T-helper 17 cell (primary cell): ENCODE measurements at places on chromosomes 4 and X. TPM values are rescaled to one million over a fixed set of nuclear protein-coding genes. Genes with fewer than 3 reads are reported as not detected.

Gene SHROOM3
- total RNA-seq: not detected

Gene FGF5
- 0.05 TPM for total RNA-seq

Gene CTAG2
- total RNA-seq: not detected

DNA sequence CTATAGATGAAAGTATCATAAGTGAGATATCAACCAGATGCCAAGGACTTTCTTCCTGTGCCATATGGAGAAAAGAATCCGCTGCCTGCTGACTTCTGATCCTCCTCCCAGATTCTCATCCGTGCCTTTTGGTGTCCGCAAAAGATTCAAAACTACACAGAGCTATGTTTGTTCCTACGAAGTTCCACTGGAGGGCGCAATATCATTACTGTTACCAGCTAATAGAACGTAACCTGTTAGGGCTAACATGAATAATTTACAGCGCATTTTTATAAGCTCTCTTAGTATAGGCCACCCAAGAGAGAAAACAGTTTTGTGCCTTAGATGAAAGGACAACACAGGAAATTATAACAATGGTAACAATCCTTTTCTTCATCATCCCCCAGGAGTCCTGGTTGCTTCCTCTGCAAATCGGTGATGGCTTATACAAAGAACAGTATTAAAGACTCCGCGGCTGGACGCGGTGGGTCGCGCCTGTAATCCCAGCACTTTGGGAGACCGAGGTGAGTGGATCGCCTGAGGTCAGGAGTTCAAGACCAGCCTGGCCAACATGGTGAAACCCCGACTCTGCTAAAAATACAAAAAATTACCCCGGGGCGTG lies 22.8 kb upstream of the CENPVL3 start:
- H3K4me1 ChIP-seq: no peaks in the 10 kb centered on the region
- H3K27ac ChIP-seq: no peak overlapping the region
- H3K36me3 ChIP-seq: no peaks in the 10 kb centered on the region
- peaks cover 20% of the 10 kb centered on the region for H3K27me3 ChIP-seq
- H3K4me3 ChIP-seq: no peak overlapping the region

- no peaks in the 10 kb centered on the region for H3K36me3 ChIP-seq
- peaks cover 3% of the 10 kb centered on the region for H3K4me1 ChIP-seq
- H3K27ac ChIP-seq: no peak overlapping the region
- DNase-seq: no peak
Measured at GRCh38 chrX:154026136-154027021, 6.7 kb upstream of the IRAK1 start.

DNA sequence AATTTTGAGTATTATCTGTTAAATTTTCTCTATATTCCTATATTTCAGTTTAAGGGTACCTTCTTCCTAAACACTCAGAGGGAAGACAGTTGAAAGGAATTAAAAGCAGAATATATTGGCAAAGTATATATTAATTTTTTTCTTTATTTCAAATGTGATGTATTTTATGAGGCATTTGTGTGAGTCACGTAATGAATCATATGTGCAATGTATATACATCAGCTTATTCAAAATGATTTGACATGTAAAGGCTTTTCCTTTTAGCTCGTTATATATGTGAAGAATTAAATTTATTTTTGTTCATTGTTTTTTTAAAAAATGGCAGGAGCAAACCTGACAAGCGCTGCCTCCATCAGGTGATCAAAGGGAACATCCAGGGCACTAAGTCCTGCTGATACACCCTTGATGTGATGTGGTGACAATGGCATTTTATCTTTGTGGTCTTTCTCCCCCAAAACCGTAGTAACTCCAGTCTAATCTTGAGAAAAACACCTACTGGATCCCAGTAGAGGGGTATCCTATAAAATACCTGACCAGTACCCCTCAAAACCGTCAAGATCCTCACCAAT lies 8.9 kb downstream of the WWC2 start:
- H3K4me1 ChIP-seq: peaks cover 11% of the 10 kb centered on the region
- DNase-seq: no peak
- peaks cover 4% of the 10 kb centered on the region for H3K27me3 ChIP-seq
- H3K36me3 ChIP-seq: peaks cover 2% of the 10 kb centered on the region
- H3K4me3 ChIP-seq: no peak overlapping the region
- no peak overlapping the region for H3K27ac ChIP-seq
